ENCODE measurements at places on chromosomes 13 and 19. TPM values are rescaled to one million over a fixed set of nuclear protein-coding genes. Genes with fewer than 3 reads are reported as not detected.

The ZFP28 gene
- polyA plus RNA-seq = 4.1 TPM

DNA sequence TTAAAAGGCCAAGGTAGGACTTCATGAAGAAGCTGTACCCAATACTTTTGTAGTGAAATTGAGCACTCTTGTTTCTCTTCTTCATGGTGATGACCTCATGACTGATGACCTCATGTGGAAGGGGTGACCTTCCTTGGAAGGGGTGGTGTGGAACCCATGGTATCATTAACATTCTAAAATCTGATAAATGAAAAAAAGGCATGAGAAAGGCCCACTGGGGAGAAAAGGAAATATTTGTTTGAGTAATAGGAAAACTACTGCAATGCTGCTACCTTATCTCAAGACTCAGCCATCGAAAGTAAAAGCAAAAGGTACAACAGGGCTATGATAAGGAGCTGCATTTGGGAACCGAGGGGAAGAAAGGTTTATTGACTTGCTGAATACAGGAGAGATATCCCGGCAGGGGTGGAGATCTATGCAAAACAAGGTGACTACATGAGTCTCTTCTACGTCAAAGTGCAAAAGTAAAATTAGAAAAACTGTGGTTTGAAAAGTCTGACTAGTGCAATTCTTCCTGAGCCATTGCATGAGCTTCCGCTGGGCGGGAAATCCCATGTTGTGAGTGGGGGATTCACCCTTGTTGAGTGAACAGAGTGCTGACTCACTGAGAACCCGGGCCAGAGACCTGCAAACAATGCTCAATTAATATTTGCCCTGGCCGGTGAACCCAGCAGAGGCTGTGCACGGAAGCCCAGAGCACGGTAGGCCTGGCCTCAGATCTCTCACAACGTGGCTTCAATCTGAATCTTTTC, 138.9 kb upstream of the RFC3 start:
- DNase-seq = peak; percentile 36

DNA sequence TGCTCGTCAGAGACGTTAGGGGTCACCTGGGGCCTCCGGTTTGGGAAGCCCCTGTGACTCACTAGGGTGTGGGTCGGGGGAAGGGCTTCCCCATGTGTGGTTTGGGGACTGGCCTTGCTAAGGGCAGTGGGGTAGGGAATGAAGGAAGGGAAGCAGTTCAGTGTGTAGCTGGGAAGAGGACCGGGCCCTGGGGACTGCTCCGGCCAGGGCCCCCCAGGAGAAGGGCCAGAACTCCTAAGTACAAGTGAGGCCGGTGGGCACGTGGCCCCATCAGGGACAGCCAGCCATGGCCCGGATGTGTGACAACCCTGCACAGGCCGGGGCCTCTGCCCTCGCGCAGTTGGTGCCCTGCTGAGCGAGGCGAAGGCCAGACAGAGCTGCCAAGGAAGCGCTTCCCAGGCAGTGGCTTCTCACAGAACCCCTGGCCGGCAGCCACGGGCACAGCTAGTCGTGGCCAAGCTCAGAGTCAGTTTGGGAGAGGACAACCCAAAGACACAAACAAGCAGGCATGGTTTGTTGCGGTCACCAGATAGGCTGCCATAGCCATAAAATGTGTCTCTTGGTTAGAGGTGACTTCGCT, 25.7 kb downstream of the TEX29 start:
- peak; percentile 60 for DNase-seq

DNA sequence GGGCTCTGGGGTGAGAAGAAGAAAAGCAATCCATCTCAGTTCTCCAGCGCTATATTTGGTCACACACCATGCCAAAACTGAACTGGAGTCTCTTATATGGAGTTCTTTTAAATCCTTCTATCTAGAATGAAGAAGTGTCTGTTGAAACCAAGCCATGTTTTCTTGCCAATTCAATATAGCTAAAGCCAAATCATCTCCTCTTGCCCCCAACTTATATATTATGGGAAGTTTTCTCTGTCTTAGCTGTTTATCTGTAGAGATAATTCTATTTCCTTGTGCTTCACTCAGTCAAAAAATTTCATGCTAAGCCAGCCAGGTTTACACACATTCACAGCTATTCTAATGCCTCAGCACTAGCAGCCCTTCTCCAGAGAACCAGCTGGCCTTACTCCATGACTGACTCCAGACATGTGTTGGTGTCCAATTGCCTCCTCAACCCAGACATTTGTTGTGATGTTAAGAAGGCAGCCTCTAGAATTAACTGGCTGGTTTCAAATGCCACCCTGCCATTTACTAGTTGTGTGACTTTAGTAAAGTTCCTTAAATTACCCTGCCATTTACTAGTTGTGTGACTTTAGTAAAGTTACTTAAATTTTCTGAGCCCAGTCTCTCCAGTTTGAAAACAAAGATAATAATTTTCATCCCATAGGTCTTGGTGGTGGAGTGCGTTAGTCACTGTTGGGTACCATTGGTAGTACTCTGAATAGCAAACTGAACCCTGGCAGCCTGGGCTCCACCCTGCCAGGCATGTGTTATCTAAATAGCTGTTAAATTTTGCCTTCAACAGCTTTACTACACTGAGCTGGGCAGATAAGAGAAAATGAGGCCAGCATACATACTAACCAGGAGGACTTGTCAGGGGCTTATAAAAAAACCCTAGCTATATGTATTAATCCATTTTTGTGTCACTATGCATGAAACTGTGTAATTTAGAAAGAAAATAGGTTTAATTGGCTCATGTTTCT, 525.1 kb downstream of the LMO7 start:
- no peak for DNase-seq

GRCh38 chr13:90740099-90740498, 607.4 kb upstream of the MIR17HG start:
- no peak for DNase-seq

DNA sequence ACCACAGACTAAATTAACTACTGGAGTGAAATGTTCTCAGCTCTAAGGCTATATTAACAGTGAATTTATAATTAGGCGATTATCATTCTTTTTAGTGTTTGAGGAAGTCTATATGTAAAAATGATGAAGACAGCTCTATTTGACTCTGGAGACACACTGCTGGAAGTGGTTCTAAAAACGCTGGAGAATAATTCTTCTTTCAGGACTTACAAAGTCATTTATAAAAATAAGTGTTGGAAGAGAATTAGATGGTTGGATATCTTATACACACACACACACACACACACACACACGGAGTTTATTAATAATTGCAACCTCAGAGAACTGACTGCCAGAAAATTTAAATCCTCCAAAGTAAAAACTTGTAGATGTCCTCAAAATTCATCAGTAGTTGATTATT, 1171.3 kb downstream of the EFNB2 start:
- DNase-seq = no peak

GRCh38 chr13:49627831-49628652, at the start of gene ARL11:
Gene ARL11, plus strand, starts transcription at chr13:49628507. Its CDS starts 1,941 bp downstream, at chr13:49630448.
- peak; percentile 60 for DNase-seq

DNA sequence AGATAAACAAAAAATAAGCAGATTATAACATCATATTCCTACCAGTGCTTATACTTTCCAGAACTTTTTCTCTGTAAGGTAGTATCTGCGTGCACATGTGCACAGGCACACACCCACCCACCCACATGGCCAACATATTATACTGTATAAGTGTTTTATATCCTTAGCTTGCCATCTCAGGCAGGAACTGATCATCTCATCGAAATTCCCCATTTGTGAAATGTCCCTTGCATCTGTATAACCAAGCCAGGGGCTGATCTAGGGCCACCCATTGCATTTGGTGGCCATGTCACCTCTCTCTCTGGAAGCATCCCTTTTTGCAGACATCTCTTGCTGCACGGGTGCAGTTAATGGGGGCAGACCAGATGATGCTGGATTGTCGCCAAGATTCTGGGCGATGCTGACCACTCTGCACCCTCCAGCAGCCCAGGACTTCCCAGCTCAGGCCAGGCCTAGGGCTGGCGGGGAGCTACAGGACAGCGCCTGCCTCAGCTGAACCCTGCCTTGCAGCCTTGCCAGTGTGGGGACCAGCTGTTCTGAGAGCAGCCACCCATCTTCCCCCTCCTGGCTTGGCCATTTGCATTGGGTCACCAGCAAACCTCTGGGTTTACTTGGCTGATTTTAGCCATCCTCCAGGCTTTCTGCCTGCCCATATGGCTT, 95.9 kb downstream of the SLC7A1 start:
- no peak for DNase-seq

- DNase-seq = no peak
Measured at GRCh38 chr19:17886515-17886914, 14.8 kb downstream of the SLC5A5 start.

DNA sequence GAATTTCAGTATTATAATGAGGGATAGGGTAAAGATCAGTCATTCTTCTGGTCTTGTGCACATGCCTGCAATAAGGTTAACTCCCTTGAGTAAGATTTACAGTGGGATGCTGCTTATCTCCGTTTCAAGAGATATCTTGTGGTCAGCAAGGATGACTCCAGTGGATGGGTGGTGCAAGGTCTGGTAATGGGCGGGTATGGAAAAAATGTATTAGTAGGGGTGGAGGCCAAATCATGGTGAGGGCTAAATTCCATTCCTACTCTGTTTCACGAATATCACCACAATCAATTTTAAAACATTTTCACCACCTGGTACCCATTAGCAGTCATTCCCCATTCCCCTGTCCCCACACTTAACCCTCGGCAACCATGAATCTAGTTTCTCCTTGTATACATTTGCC, 40.6 kb downstream of the CCDC122 start:
- no peak for DNase-seq

- no peak for DNase-seq
Measured at GRCh38 chr13:110298505-110299282, 8.3 kb downstream of the COL4A1 start.

DNA sequence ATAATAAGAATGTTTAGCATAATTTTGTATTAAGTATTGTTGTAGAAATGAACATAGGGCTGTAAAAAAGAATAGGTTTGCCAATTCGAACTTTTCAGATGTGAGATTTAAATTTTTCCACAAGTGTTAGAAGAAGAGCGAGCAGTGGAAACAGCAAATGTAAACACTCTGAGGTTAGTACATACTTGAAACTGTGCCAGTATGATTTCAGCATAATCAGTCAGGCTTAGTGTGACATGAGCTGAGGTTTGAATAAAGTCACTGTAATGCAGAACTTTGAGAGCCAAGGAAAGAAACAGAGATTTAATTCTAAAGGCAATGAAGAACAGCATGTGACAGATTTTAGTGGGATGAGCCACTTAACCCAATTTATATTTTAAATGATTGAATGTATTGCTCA, 2166.4 kb downstream of the PCDH9 start:
- no peak for DNase-seq

The PLPP2 gene
- polyA plus RNA-seq = 0.91 TPM

The PNKP gene
- 91.7 TPM for polyA plus RNA-seq

The ZNF497 gene
- 0.22 TPM for polyA plus RNA-seq

DNA sequence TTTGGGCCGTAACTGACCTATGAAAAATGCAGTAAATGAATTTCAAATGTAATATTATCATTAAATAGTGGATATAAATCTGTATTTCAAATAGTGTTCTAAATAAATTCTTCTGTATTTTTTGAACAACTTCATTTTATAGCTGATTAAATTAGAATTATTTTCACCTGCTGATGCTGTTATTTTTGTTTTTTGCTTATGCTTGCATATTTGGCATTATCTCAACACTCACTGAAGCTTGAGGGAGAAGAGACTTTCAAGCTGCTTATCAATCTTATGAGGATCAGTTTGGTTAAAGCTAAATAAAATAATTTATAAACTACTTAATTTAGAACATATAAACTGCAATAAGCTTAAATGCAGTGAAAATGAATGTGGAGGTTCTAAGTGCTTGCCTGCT, 251.3 kb upstream of the PCDH9 start:
- DNase-seq = no peak

GRCh38 chr13:42717176-42717575, 64.2 kb upstream of the FAM216B start:
- no peak for DNase-seq

DNA sequence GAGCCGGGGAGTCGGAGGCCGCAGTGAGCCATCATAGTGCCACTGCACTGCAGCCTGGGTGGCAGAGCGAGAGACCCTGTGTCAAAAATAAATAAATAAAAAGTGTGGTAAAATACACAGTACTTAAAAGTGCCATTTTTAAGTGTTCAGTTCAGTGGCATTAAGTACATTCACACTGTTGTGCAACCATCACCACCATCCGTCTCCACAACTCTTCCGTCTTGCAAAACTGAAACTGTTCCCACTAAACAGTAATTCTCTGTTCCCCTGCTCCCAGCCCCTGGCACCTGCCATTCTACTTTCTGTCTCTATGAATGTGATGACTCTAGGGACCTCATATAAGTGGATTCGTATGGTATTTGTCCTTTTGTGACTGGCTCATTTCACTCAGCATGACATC, 13.3 kb downstream of the SLC25A42 start:
- DNase-seq = no peak

DNA sequence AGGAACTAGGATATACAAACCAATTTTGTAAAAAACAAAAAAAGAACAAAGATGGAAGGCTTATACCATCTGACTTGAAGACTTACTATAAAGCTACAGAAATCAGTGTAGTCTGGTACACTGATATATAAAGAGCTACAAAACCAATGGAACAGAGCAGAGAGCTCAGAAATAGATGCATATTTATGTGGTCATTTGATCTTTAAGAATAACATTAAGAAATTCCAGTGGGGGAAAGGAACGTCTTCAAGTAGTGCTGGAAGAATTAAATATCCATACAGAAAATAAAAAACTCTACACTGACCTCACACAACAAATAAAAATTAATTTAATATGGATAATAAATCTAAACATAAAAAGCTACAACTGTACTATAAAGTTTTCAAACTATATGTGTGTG, 317.0 kb downstream of the ENOX1 start:
- no peak for DNase-seq

The ZNF324B gene
- 1.6 TPM for polyA plus RNA-seq

The SPTBN4 gene
- 3.2 TPM for polyA plus RNA-seq

- no peak for DNase-seq
Measured at GRCh38 chr19:15074371-15074770, 7.6 kb upstream of the OR1I1 start.

The MYH14 gene
- 149 TPM for polyA plus RNA-seq

The DPF1 gene
- polyA plus RNA-seq = not detected

GRCh38 chr19:20273951-20274570, 107.0 kb downstream of the ZNF486 start:
- no peak for DNase-seq

GRCh38 chr13:104442536-104442935, 1376.3 kb upstream of the SLC10A2 start:
- DNase-seq = no peak

DNA sequence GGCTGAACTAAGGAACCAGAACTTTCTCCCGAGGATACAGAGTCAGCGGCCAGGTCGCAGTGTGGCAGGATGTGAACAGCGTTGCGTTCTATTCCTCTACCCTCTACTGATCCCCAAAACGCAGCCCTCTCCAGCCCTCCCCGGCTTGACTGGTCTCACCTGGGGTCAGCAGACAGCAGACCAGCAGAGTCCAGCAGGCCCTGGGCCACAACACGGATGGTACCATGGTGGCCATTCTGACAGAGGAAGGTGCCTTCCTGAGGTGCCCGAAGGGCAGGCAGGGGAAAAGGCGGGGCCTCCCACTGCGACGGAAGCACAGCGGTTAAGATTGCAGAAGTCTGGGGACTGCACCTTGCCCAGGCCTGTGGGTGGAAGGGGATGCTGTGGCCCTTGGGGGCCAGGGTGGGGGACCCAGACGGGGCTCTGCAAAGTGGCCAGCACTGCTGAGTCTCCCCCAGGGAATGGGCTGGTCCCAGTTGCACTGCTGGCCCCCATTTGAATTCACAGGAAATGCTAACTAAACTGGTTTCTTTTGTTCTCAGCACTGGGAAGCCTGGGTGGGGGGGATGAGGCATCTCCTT, at the start of gene ICAM3:
ICAM3 (minus strand) TSS at position 245 of the 581 bp plus-strand sequence; CDS start at position 235, 10 bp downstream.
- DNase-seq = no peak

GRCh38 chr19:9251236-9251635, 506 bp downstream of the OR7E24 start:
- no peak for DNase-seq

Measured in heart right ventricle (tissue), 16 donors.